ENCODE measurements at places on chromosomes 4 and X. TPM values are rescaled to one million over a fixed set of nuclear protein-coding genes. Genes with fewer than 3 reads are reported as not detected.
A peak's percentile ranks its signal among the peaks of the same experiment; 100 is the strongest.

GRCh38 chr4:153522802-153523094 lies 56.6 kb downstream of the TMEM131L start:
- H3K4me1 ChIP-seq = peaks cover 7% of the 10 kb centered on the region
- H3K27ac ChIP-seq = no peak overlapping the region
- no peak for DNase-seq
- H3K36me3 ChIP-seq = no peaks in the 10 kb centered on the region
- no peak overlapping the region for H3K4me3 ChIP-seq
- no peaks in the 10 kb centered on the region for H3K27me3 ChIP-seq

- DNase-seq = no peak
- H3K4me3 ChIP-seq = no peak overlapping the region
- H3K27me3 ChIP-seq = no peaks in the 10 kb centered on the region
- H3K36me3 ChIP-seq = no peaks in the 10 kb centered on the region
- H3K4me1 ChIP-seq = no peaks in the 10 kb centered on the region
These were observed 114.4 kb downstream of the SH3RF1 start for GRCh38 chr4:169156392-169156791.

DNA sequence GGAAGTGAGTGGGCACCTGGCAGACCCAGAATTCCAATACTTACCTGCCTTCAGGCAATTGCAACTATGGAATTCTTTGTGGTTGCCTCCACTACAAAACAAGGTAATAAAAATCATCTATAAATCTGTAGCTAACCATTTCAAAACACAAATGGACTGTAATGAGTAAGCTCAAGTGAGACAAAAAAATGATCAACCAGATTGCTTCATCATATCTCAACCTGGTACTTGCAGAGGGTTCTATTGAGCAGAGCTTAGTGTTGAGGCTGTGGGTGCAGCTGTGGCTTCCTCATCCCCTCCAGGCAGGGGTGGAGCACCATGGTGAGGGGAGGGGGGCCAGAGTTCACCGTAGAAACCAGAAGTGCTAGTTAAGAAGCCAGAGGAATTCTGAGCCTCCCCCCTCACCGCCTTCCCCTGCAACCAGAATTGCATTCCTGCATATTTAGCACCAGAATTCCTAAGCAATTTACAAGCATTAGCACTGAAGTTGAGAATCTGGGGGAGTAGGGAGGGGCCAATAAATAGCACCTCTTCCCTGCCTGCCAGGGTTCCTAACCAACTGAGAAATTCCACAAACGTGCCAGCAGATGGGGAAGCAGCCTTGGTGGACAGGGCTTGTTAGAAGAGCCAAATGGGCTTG lies 11.5 kb downstream of the CTAG1A start:
- no peaks in the 10 kb centered on the region for H3K4me1 ChIP-seq
- H3K36me3 ChIP-seq = no peaks in the 10 kb centered on the region
- DNase-seq = peak; percentile 30
- no peak overlapping the region for H3K27ac ChIP-seq
- no peaks in the 10 kb centered on the region for H3K27me3 ChIP-seq

DNA sequence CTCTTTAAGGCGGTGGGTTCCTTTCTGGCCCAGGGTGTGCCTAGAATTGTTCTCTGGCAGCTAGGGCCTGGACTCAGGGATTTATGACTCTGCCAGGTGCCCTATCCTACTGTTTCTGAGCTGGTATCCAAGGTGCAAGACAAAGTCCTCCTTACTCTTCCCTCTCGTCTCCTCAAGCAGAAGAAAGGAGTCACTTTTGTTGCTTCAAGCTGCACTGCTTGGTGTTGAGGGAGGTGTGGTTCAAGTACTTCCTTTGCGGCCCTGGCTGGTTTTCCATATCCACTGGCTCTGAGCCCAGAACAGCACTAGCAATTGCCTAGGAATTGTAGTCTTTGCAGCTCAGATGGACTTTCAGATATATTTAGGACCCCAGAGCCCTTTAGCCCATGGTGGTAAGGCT lies 39.3 kb downstream of the RTL3 start:
- no peak overlapping the region for H3K4me3 ChIP-seq
- DNase-seq = no peak
- no peaks in the 10 kb centered on the region for H3K27me3 ChIP-seq

- H3K27ac ChIP-seq = no peak overlapping the region
- no peaks in the 10 kb centered on the region for H3K27me3 ChIP-seq
- H3K4me3 ChIP-seq = no peak overlapping the region
- H3K4me1 ChIP-seq = no peaks in the 10 kb centered on the region
- DNase-seq = no peak
These were observed 19.1 kb upstream of the ARX start for GRCh38 chrX:25034889-25035288.

DNA sequence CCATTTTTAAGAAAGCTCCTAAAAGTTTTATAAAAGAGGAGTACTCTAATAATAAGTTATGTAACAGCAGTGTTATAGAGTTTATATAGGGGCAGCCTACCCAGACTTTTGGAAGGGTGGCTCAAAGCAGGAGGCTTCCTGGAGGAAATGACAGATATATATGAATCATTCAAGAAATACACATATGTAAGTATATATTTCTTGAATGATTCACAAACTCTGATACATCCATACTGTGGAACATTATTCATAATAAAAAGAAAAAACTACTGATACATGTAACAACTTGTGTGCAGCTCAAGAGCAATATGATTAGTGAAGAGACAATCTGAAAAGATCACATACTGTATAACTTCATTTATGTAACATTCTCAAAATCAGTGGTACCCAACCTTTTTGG lies 166.2 kb downstream of the WDFY3 start:
- no peaks in the 10 kb centered on the region for H3K27me3 ChIP-seq
- no peak overlapping the region for H3K27ac ChIP-seq
- peaks cover 71% of the 10 kb centered on the region for H3K36me3 ChIP-seq
- H3K4me1 ChIP-seq = no peaks in the 10 kb centered on the region
- DNase-seq = no peak
- H3K4me3 ChIP-seq = no peak overlapping the region

GRCh38 chrX:1528884-1529203 lies 8.1 kb downstream of the P2RY8 start:
- DNase-seq = no peak
- no peaks in the 10 kb centered on the region for H3K36me3 ChIP-seq
- H3K4me3 ChIP-seq = no peak overlapping the region
- H3K27ac ChIP-seq = no peak overlapping the region
- H3K4me1 ChIP-seq = no peaks in the 10 kb centered on the region
- no peaks in the 10 kb centered on the region for H3K27me3 ChIP-seq

- H3K4me1 ChIP-seq = peaks cover 80% of the 10 kb centered on the region
- H3K36me3 ChIP-seq = no peaks in the 10 kb centered on the region
- peak overlapping the region; percentile 69 for H3K27ac ChIP-seq
- DNase-seq = no peak
- H3K4me3 ChIP-seq = no peak overlapping the region
These were observed 3.2 kb downstream of the HTRA3 start for GRCh38 chr4:8272472-8273428.

DNA sequence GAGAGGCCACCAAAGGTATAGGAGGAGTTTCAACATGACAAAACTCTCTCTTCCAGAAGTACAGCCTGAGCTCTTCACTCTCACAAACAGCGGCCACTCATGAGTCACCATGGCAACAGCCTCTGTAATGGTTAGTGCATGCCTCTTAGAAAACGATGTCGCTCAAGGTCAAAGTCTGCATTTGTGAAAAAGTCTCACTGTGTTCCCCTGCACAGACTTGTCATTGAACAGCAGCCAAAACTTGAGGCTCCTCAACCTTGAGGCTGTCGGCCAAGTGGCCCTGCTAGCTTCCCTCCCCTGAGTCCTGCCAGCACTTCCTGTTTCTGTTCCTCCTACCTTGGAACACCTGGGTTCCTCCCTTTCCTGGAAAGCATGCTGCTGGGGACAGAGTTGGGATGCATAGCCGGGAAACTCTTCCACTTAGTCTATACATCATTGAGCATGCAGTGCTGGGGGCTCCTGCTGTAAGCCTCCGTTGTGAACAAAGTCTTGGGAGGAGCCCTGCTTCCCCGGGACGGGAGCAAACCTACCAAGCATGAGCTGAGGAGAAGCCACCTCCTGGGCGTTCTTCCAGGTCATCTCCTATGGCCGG lies 66.6 kb downstream of the ING2 start:
- peaks cover 8% of the 10 kb centered on the region for H3K4me1 ChIP-seq
- DNase-seq = peak; percentile 84
- H3K27ac ChIP-seq = no peak overlapping the region

The HELT gene
- polyA plus RNA-seq = not detected

The EXOC1L gene
- polyA plus RNA-seq = not detected

Measured in left lung (tissue), 14 donors.